ENCODE measurements at places on chromosomes 7 and 10.
A peak's percentile ranks its signal among the peaks of the same experiment; 100 is the strongest.

DNA sequence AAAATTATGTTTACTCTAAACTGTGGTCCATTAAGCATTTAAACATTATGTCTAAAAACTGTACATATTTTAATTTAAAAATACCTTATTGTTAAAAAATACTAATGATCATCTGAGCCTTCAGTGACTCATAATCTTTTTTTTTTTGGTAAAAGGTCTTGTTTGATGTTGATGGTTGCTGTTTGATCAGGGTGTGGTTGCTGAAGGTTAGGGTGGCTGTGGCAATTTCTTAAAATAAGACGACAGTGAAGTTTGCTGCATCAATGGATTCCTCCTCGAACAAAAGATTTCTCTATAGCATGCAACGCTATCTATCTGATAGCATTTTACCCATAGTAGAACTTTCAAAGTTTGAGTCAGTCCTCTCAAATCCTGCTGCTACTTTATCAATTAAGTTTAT lies 180.0 kb upstream of the AHR start:
- DNase-seq: no peak

DNA sequence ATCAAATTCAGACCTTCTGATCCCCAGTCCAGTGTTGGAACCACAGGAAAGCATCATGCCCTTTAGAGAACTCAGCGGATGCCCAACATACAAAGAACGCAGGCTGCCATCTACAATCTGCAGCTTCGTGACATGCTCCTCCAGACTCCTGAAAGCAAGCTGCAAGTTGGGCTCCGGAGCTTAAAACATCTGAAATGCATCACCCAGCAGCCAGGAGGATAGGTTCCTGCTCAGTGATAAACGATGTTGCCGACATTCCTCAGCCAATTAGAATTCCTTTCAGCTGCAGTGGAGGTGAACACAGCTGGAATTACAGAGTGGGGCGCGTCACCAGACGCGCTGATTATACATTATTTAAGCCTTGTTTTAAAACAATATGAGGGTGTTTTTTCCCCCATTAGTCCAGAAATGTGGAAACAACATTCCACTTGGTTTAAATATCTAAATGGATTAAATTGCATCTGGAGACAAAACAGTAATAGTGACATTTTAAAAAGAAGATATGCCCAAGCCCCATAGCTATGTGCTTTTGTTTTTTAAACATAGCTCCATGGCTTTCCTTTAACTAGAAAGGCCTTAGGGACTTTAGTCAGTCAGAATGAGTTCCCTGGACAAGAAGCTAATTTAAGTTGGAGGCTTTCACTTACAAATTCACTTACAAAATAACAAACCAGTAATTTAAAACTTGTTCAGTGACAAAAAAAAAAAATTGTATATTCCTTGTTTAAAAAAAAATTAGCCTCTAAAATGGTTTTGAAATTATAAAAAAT lies 6.3 kb downstream of the SMURF1 start:
- DNase-seq: no peak

- peak; percentile 87 for DNase-seq
Observed at GRCh38 chr7:128266883-128267594, 26.0 kb downstream of the LEP start.

- peak; percentile 20 for DNase-seq
Observed at GRCh38 chr10:47063858-47064257, 152.6 kb downstream of the PTPN20 start.

GRCh38 chr10:85545874-85546273 lies 820.7 kb downstream of the GRID1 start:
- no peak for DNase-seq

- DNase-seq: no peak
Observed at GRCh38 chr10:17023386-17024298, 106.0 kb downstream of the CUBN start.

GRCh38 chr7:116464375-116464774 lies 35.2 kb upstream of the CAV2 start:
- no peak for DNase-seq

DNA sequence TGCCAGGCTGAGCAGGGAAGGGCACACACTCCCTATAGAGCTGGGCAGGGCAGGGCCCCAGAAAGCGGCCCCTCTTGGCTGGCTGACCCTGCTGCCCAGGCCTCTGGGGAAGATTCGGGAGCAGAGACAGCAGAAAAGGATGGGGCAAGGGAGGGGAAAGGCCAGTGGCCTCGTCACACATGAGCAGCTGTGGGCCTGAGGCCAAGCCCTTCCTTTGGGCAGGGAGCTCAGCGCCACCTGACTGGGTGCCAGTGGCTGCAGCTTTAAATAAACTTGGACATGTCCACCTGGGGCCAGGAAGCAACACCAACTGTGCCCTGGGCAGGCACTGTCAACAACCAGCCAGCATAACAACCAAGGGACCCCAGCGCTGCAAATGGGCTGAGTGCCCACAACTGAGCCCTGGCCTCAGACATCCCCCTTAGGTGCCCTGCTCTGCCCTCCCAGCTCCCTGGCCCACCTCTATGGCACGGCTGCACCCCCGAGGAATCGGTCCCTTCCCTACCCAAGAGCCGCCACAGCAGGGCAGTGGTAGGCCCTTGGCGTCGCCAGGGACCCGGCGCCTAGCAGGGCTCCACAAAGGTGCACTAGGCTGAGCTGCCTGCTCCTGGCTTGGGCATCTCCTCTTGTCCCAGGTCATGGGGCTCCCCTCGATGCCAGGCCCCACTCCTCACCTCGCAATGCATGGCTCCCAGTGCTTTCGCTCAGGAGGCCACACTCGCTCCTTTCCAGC lies 2.6 kb downstream of the CAMK2B start:
- DNase-seq: no peak

DNA sequence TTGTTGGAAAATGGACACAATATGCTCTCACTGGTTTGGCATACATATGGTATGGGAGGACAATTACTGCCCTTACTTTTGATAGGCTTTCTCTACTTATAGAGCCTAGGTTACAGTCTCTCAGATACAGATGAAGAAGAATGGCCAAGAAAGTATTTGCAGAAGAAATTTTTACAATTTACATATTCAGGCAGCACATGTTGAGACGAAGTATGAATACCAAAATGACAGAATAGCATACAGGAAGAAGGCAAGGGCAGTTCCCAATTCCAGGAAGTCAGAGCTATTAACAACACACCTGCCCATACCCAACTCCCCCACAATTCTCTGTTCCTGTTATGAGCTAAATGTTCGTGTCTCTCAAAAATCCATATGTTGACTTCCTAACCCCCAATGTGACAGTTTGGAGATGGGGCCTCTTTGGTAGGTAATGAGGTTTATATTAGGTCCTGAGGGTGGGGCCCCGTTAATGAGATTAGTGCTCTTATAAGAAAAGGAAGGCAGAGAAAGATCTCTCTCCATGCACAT lies 67.8 kb downstream of the DOCK4 start:
- DNase-seq: no peak

DNA sequence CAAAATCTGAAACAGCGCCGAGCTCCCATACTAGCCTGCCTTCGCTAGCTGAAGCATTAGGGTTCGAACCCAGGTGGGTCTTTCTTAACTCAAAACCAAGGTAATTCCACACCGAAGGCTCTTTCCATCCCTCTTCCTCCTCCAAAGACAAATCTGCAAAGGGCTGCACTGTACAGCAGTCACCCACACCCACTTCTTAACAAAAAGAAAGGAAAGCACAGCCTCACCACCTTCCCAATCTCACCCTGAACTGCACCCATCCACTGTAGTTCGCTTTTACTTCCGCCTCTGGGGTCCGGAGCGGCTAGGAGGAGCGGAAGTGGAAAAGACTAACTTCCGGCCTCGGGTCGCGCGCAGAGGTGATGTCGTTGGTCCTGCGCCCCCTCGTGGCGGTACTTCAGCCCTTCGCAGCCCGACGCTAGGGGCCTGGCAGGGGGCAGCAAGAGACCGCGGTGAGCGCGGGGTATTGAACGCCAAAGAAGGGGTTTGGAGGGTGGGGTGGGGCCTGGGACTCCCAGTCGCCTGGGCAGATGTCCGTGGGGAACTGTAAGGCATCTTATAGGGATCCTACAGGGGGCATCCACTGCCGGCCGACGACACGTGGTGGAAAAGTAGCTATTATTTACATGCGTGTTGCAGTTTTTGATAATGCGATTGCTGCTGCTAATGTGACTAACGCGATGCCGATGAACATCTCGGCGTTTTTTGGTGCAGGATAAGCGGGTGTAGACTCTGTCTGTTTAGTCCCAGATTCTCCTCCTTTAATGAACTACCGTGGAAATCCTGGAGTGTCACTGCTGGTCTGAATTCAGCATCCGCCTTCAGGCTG lies at the start of gene MTERF1:
Gene MTERF1, minus strand, starts transcription at position 290 of the 829 bp plus-strand sequence. CDS start 619 bp downstream, outside the sequence.
- peak; percentile 95 for DNase-seq

GRCh38 chr10:28403090-28403489 lies 100.2 kb upstream of the MPP7 start:
- DNase-seq: no peak

GRCh38 chr7:31284106-31284505 lies 56.4 kb downstream of the NEUROD6 start:
- DNase-seq: peak; percentile 27

DNA sequence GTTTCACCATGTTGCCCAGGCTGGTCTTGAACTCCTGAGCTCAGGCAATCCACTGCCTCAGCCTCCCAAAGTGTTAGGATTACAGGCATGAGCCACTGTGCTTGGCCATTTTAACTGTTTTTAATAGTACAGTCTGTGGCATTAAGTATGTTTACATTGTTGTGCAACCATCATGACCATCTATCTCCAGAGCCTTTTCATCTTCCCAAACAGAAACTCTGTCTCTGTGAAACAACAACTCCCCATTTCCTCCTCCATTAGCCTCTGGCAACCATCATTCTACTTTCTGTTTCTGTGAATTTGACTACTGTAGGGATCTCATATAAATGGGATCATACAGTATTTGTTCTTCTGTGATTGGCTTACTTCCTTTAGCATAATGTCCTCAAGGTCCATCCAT lies 48.3 kb upstream of the SEPHS1 start:
- no peak for DNase-seq

GRCh38 chr10:18561861-18562551 lies 89.4 kb downstream of the NSUN6 start:
- DNase-seq: no peak

DNA sequence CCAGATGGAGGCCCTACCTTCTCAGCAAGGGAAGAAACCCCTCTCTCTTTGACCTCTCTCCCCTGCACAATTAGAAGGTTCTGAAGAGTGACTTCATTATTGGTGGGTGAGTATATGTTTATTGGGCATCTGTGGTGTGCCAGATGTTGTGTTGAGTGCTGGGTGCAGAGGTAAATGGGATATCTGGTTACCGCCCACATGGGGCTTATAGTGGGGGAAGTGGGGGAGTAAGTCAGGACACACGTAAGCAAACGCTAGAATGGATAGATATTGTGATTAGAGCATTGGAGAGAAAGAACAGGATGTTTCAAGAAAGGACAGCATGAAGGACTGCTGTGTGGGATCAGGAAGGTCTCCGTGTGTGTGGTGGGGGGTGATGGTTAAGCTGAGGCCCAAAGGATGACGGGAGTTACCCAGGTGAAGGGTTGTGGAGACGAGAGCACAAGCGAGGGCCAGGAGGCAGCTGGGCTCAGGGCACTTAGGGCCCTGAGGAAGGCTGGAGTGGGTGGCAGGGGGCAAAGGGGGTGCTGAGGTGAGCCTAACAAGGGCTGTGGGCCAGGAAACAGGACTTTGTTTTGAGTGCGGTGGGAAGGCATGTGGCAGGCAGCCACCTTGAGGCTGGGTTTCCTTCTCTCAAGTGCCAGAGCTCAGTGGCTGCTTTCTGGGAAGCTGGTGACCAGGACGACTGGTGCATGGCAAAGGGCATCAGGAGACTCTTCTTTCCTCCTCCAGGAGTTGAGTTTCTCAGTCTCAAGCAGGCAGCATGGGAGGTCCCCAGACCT lies 299.9 kb downstream of the RPS24 start:
- no peak for DNase-seq

- no peak for DNase-seq
Observed at GRCh38 chr10:113666682-113667252, 2.9 kb upstream of the NRAP start.

DNA sequence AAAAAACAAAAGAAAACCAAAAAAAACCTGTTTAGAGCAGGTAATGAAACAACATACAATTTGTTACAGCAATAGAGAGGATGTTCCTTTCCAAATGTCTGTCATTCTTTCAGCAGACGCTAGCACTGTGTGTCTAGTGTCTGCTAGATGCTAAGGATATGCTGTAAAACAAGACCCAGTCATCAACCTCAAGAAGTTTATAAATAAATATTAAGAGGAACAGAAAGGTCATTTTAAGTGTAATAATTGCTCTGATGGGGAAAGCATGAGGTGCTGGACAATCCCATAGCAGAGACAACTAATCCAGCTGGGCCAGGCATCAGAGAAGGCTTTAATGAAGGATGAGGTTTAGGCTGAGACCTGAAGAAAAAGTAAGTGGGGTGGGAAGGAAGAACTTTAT lies 23.3 kb upstream of the ASCC1 start:
- no peak for DNase-seq

- DNase-seq: no peak
Observed at GRCh38 chr10:60282771-60283353, 106.8 kb downstream of the ANK3 start.

- no peak for DNase-seq
Observed at GRCh38 chr10:106537866-106538265, 626.6 kb downstream of the SORCS1 start.

- DNase-seq: no peak
Observed at GRCh38 chr10:851901-852300, 79.6 kb downstream of the LARP4B start.

DNA sequence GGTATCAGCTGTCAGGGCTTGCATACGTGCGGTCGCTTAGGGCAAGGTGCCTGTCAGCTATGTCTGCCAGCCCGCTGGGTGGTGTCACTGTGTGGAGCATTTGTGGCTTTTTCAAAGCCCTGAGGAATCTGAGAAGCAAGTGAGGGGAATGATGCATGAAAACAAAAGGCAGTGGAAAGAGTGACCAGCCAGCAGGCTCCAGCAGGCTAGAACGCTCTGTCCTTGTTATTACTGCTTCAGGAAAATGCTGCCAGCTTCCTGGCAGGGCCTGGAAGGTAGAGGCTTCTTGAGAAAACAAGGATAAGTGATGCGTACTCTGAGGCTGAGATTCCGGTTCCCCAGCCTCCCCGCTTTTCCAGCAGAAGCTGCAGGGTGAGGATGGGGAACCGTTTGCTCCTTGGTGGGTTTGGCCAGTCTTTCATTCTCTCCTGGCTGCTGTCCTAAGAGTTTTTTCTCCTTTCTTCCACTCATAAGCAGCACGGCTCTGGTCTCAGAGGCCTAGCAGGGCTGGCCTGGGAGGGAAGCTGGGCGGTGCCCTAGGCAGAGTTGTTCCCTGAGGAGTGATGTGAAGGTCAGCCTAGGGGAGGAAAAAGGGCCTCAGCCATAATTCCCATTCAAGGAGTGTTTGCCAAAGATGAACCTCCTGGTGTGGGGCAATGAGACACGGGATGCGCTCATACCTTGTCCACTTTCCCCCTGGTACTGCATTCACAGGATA lies 42.8 kb upstream of the MKLN1 start:
- DNase-seq: no peak

DNA sequence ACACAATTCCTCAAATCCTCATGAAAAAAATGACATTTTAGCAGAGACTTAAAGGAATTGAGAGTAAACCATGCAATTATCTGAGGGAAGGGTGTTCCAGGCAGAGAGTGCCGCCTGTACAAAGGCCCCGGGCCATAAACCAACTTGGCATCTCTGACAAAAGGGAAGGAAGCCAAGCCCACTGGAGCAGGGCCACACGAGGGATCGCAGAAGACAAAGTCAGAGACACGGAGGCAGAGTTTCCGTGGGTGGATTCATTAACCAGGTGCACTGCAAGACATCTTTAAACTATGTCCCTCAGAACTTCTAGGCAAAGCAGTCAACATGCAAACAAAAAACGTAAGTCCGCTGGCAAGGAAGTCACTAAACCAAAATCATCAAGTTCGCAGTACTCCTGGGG lies 92.0 kb downstream of the SFMBT2 start:
- no peak for DNase-seq

- DNase-seq: no peak
Observed at GRCh38 chr10:53536322-53536721, 763.7 kb upstream of the MBL2 start.

Data from NCI-H1694 (cell line).